Esophagus muscularis mucosa (tissue), 4 donors: ENCODE measurements at places on chromosomes 12 and 14. TPM values are rescaled to one million over a fixed set of nuclear protein-coding genes. Genes with fewer than 3 reads are reported as not detected.

The SDR9C7 gene
- 0.42 TPM for total RNA-seq

The CLEC7A gene
- 1.7 TPM for total RNA-seq

The GCH1 gene
- total RNA-seq: 1.7 TPM

The ASB2 gene
- 107 TPM for total RNA-seq

The SLC17A8 gene
- not detected for total RNA-seq

The SIX6 gene
- not detected for total RNA-seq

The SLC25A47 gene
- not detected for total RNA-seq

The FOXM1 gene
- total RNA-seq: not detected

The SLC6A12 gene
- not detected for total RNA-seq

The NEUROD4 gene
- total RNA-seq: not detected

The SLC25A29 gene
- 37.4 TPM for total RNA-seq

The ARHGEF25 gene
- total RNA-seq: 102 TPM

The KCNC2 gene
- total RNA-seq: 0.19 TPM

The DAAM1 gene
- 68.1 TPM for total RNA-seq

The IL22 gene
- not detected for total RNA-seq

The PMEL gene
- total RNA-seq: 2.2 TPM

The SMCO2 gene
- total RNA-seq: not detected

The RIPK3 gene
- total RNA-seq: 3.8 TPM

The CCDC196 gene
- total RNA-seq: not detected

The ASIC1 gene
- total RNA-seq: 3.3 TPM

The PSMB5 gene
- 155 TPM for total RNA-seq

The SERPINA10 gene
- not detected for total RNA-seq

The HOXC10 gene
- total RNA-seq: not detected

The CRACR2A gene
- total RNA-seq: 2.8 TPM

The RNASE8 gene
- not detected for total RNA-seq

The BBOF1 gene
- total RNA-seq: 9.1 TPM

The RTL1 gene
- not detected for total RNA-seq

The APAF1 gene
- total RNA-seq: 9.2 TPM

The GLIPR1 gene
- 13.3 TPM for total RNA-seq

The KRT4 gene
- total RNA-seq: 5.4 TPM

The ITGA7 gene
- total RNA-seq: 231 TPM

The MYF6 gene
- total RNA-seq: not detected

The ISM2 gene
- not detected for total RNA-seq

The TCL1B gene
- total RNA-seq: not detected

The RNASE12 gene
- not detected for total RNA-seq

The PFDN5 gene
- total RNA-seq: 446 TPM

The TMPRSS12 gene
- not detected for total RNA-seq

The CLEC2B gene
- total RNA-seq: 11.3 TPM

The FAM90A1 gene
- under 0.01 TPM for total RNA-seq

The HOXC6 gene
- total RNA-seq: 0.42 TPM

The NKX2-1 gene
- total RNA-seq: not detected

The EFS gene
- total RNA-seq: 21.4 TPM

The KCNMB4 gene
- total RNA-seq: 6.6 TPM

The RASSF8 gene
- total RNA-seq: 74.8 TPM

The EPYC gene
- total RNA-seq: not detected
